Naive thymus-derived CD4-positive, alpha-beta T cell (primary cell): ENCODE measurements at places on chromosomes 4 and X.
A peak's percentile ranks its signal among the peaks of the same experiment; 100 is the strongest.

DNA sequence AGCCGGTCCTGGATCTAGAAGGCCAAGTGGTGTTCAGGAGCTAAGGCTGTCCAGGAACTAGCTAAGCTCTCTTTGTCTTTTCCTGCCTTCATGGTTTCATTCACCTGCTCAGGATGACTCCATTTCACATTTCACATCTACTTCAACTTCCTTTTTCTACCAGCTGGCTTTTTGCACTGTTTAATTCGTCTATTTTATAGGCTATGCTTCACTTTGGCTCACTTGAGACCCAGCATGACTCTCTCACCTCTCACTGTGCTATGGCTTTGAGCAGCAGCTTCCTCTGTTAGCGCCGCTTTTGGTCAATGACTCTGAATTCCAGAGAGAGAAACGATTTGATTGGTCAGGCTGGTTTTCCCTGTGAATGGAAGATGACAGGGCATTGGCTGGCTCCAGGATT lies 213.5 kb upstream of the CLNK start:
- no peak for DNase-seq

- DNase-seq, result no peak
Observed at GRCh38 chr4:61318431-61318830, 118.3 kb downstream of the ADGRL3 start.

DNA sequence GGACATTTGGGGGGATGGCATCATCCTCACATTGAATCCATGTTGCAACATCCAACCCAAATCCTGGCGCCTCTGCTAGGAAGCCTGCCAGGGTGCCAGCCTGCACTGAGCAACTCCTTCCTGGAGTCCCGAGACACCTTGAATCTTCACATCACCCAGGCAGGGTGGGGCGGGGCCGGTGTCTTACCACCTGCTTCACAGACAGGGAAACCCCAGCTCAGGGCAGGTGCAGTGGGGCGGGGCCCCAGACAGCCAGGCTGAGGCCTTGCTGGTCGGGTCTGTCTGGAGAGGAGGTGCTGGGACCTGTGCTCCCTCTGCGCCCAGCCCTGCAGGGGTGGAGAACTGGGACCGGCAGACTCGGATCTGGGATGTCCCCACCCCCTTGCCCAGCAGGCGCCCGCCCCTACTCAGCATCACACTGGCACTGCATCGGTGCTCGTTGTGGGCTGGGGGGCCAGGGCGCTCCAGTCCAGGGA lies 31.5 kb upstream of the HTRA3 start:
- no peak for DNase-seq

GRCh38 chrX:24424948-24425347 lies 40.1 kb upstream of the PDK3 start:
- no peak for DNase-seq

DNA sequence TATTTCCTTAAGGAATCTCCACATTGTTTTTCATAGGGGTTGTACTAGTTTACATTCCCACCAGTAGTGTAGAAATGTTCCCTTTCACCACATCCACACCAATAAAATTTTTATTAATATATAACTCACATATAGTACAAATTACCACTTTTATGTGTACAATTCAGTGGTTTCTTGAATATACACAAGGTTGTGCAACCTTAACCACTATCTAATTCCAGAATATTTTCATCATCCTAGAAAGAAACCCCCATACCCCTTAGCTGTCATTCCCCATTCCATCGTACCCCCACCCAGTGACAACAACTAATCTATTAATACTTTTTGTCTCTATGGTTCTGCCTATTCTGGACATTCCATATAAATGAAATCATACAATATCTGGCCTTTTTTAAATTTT lies 108.3 kb upstream of the USP9X start:
- DNase-seq, result no peak

GRCh38 chr4:165813606-165814005 lies 59.4 kb upstream of the TLL1 start:
- DNase-seq, result no peak

- DNase-seq, result no peak
Observed at GRCh38 chr4:8235224-8235623, 34.3 kb upstream of the HTRA3 start.

DNA sequence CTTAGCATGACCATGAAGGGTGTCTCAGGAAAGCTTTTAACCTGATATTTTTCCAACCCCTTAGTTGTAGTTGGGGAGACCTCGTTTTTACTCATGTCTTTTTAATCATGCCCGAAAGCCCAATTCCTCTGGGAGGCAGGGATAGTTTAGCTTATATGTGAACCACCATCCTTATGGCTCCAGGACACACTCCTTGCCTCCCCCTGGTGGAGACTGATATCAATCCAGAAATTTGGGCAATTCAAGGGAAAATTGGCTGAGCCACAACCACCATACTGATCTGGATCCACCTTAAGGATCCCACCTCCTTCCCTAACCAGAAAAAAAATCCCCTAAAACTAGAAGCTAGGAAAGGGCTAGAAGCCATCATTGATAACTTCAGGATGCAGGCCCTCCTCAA lies 13.4 kb upstream of the COL25A1 start:
- no peak for DNase-seq

GRCh38 chrX:122913134-122913533 lies 270.9 kb upstream of the GRIA3 start:
- no peak for DNase-seq

- DNase-seq, result no peak
Observed at GRCh38 chr4:4387531-4388310, 819 bp downstream of the NSG1 start.

DNA sequence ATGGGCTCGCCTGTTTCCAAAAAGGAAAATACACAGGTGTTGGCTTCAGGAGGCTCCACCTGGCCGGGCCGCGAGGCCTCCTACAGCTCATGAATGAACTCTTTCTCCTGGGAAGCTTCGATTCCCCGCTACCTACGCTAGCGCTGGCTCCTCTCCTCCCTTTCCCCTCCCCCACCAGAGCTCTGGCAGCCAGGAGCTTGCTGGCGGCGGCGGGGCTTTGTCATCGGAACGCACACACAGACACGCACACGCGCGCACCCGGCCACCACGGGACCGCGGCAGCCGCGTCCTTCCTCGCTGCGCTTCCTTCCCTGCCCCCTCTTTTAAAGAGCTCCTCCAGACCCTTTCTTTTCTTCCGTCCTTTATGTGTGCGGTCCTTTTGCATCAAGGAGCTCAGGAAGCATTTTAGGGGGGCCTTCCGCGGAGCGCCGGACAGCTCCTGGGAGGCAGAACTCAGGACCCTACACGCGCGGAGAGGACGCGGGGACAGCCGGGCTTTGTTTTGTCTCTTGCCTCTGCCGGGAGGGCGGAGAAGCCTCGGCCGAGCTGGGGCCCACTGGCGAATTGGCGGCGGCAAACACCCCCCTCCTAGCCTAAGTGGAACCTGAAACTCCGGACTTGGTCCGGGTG lies 70.2 kb upstream of the BCOR start:
- peak; percentile 41 for DNase-seq

- no peak for DNase-seq
Observed at GRCh38 chr4:148540622-148541326, 98.6 kb upstream of the NR3C2 start.

DNA sequence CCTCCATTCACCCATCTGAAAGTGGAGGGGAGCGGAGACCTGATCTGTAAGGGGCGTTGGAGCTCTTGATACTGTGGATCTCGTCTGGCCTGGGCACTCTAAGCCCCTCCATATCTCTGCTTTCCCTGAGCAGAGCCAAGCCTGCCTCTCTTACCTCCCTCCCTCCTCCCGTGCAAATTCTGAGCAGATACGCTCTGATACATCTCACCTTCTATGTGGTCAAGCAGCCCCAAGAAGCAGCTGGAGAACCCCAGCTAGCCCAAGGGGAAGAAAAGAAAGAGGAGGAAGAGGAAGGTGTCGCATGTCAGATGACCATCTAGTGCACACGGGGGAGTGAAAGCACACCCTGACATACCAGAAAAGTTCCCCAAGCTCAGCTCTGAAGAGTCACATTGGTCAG lies 1.9 kb upstream of the DGAT2L6 start:
- no peak for DNase-seq

DNA sequence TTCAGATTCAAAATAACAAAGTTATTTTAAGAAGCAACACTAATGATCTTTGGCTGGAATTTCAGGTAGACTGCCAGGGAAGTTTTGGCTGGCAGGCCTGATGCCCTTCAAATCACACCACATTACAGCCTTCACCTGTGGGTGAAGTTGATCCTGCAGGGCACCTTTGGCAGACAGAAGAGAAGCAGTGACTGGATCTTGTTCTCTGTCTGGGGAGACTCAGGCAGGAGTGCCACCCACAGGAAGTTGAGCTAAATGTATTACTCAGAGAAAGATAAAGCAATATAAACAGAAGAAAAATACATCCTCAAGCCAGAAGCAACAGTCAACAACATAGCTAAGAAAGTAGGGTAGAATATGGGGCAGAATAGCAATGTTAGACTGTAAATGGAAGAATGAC lies 12.8 kb upstream of the CFAP299 start:
- DNase-seq, result no peak

DNA sequence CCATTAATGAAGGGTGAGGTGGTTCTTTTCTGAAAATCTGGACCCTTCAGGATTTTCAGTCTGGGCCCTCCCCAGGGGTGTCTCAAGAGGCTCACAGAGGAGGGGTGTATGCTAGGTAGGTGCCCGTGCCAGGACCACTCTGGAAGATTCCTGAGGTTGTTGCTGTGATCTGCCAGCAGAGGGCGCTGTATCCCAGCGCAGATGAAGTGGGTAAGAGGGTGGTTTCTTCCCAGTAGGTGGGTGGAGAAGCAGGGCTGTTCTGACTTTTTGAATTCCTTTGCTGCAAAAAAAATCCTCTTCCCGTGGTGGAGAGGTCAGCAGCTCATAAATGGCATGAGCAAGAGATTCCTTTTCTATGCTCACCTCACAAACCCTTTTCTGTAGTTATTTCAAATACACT lies 51.1 kb downstream of the SCML1 start:
- peak; percentile 47 for DNase-seq

DNA sequence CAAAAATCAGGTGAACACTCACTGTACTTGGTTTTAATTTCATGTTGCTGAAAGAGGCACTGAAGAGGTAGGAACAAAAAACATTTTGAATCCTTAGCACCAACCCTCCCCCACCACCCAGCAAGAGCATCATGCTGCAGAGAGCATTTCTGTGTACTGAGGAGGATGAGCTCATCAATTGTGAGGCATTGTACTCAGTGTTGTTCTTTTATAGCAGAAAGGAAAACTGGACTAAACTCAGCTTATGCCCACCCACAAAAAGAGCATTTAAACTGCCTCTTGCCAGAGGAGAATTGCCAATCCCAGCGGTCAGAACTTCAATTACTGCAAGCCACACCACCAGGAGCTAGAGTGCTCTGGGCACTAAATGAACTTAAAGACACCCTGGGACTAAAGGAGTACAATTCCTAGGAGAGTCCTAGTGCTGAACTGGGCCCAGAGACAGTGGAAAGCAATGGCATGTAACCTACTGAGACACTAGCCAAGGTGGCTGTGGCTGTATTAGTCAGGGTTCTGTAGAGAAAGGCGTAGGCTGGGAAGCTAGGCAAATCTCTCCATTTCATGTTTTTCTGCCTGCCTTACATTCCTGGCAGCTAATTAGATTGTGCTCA lies 280.7 kb upstream of the KLHL4 start:
- no peak for DNase-seq

- peak; percentile 83 for DNase-seq
Observed at GRCh38 chr4:1693131-1693896, 9.2 kb upstream of the FAM53A start.

DNA sequence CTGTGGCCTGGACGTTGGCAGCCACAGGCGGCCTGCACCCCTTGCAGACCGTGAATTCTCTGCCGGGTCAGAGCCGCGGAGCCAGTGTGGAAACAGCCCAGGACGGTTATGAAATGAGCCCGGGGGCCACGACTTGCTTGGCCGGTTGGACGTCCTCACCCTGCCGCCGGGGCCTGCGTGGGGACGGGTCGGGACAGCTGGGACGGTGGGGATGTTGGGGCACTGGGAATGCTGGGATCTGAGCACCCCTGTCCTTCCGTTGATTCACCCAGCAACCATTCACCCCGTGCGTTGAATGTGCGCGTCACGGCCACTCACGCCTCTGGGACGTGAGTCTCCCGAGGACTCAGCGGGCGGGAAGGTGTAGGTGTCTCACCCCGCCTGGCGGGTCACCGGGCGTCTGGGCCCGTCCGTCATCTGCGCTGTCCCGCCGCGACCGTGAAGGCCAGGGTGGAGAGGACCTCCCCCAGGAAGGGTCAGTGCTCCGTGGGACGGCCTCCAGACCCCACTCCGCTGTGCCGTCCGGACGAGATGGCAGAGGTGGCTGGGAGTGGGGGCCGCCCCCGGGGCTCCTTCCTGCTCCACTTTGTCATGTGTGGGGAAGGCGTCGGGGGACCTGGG lies 4.5 kb upstream of the PLCXD1 start:
- DNase-seq, result no peak

- no peak for DNase-seq
Observed at GRCh38 chr4:182975806-182976205, 58.6 kb upstream of the DCTD start.

GRCh38 chr4:71415491-71415890 lies 76.7 kb downstream of the SLC4A4 start:
- no peak for DNase-seq

- DNase-seq, result no peak
Observed at GRCh38 chrX:119708936-119709335, 16.0 kb upstream of the SEPTIN6 start.

- DNase-seq, result no peak
Observed at GRCh38 chr4:19803406-19803805, 448.3 kb upstream of the SLIT2 start.

- no peak for DNase-seq
Observed at GRCh38 chrX:45140812-45141211, 59.9 kb downstream of the DIPK2B start.

DNA sequence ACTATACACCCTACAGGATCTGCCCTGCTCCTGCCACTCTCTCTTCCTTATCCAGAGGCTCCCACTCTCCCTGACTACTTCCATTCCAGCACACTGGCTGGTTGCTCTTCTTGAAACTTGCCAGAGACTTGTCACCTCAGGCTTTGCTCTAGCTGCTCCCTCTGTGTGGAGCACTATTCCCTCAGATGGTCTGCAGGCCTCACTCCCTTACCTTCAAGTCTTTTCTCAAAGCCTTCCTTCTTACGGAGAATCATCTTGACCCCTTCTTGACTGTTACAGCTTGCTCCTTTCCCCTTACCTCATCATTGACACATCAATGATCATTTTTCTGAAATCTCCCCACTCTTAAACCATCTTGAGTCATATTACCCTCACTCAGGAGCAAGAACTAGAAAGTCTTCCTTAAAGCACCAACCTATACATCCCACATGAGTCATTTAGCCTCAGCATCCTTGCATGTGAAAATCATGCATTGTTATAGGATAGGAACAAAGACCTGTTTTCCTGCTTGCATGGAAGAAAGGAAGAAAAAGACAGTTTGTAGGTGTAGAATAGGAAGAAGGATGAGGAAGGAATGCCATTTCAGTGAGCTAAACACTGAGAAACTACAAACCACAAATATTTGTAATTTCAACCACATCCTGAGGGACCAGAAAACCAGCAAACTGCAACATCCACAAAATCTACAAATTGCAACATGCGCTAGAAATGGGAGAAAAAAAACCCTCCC lies 55.7 kb downstream of the ANTXR2 start:
- no peak for DNase-seq
